ENCODE measurements at places on chromosomes 16 and 17.

DNA sequence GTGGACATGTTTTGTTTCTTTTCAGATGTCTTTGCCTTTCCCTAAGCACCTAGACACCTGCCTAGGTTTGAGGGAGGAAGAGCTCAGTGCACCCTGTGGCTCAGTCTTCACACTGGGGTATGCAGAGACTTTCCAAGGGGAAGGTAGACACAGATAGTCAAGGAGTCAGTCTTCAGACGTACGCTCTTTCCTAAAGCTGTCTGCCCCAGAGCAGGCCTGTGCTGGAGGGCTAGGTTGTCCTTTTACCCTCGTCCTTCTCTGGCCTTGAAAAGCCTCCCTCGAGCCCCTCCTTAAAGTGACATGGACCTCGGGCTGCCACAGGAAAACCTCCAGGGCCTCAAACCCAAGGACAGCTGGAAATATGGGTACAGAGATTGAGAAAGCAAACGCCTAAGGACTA is 103.7 kb downstream of the AATF start:
- DNase-seq = no peak

- DNase-seq = no peak
These were observed 207.6 kb downstream of the CEP112 start for GRCh38 chr17:65984299-65984698.

DNA sequence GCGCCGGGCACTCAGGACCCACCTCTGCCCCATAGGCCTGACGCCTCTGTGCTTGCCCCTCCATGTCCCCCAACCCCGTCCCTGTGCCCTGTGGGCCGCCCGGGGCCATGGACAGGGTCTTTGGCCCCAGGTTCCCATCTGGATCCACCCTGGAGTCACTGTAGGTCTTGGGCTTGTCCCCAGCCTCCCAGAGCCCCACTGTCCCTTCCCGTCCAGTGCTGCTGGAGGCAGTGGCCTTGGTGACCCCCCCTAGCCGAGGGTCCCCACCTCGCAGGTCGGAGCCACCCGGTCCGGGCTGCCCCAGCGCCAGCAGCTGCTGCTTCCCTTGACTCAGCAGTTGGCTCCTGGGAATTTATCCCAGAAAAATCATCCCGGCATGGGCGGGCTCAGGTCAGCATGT is 49.3 kb downstream of the ZFPM1 start:
- no peak for DNase-seq

DNA sequence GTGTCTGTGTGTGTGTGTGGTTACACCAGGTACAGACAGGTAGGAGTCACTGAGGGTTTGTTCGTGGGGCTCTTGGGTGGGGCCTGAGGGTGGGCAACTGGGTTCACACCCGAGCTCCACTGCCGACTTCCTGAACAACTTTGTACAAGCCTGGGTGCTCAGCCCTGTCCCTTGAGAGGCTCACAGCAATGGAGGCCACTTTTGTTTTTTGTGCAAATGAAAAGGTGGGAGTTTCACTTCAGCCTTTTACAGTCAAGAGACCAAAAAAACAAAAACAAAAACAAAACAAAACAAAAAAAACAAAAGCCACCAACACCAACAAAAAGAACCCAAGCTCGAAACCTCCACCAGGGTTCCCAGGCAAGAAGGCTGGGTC is 2.4 kb downstream of the RHBDF2 start:
- DNase-seq = no peak

DNA sequence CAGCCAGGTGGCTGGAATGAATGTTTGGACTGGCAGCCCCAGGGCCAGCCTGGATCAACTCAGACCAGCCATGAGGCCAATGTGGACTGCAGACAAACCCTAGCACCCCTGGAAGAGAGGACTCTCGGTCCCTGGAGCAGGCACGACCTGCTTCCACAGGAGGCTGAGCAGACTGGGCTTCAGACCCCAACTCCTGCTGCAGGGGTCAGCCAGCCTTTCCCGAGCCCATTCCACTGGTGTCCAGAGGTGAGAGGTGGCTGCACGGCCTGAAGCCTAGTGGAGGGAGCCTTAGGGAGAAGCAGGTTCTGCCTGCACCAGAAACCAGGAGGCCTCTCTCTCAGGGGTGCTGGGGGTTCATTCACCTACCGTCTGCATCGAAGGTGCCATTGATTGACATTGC is 97.1 kb downstream of the CPPED1 start:
- no peak for DNase-seq

DNA sequence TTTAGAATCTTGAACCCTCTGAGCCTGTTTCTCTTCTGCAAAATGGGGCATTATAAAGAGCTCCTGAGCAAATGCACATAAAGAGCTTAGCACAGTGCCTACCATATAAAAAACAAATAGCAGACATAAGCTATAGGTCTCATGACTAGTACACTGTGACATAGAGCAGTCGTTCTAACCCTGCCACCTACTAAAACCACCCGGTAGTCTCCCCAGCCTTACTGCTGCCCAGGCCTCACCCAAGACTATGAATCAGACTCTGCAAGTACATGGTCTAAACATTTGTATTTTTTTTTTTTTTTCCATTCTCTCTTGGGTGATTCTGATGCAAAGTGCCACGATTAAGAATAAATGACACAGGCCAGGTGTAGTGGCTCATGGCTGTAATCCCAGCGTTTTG is 33.9 kb downstream of the STX8 start:
- no peak for DNase-seq

GRCh38 chr17:17613708-17614114 is 22.2 kb upstream of the PEMT start:
- peak; percentile 66 for DNase-seq

DNA sequence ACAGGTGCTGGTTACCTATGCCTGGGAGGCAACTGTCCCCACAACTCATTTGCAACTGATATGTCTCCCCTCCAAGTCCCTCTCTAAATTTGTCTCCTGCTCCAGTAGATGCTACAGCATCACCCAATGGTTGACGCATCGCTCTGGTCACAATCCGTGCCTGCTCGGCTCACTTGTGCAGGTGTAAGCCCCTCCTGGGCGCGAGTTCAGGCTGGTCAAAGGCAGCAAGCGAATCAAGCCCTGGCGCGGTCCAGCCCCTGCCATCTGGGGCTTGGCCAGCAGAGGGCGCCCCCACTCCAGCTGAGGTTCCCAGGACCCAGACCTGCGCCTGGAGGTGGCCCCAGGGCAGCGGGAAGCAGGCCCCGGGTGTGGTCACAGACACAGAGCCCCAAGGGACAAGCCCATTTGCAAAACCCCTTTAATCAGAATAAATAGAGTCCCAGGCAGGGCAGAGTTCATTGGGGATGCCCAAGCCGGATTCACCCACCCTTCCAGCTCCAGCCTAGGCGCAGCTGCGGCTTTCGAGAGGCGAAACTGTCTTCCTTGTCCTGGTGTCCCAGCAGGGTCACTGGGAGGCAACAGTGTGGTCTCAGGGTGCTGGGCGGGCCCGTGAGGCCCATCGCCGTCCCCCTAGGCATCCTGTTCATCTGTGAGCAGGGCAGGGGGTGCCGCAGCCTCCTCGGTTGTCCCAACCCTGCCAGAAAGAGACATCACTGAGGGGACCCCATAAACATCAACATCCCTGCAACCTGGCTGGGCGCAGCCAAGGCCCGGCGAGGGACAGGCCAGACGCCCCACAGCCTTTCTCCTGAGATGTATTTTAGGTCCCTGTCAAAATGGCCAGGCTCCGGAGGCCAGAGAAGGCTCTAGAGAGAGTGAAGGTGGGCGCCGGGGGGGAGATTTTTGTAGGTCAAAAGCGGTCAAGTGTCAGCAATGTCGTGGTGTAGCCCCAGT is 15.8 kb downstream of the TMC6 start:
- peak; percentile 45 for DNase-seq
